ENCODE measurements at places on chromosomes 7 and 10. TPM values are rescaled to one million over a fixed set of nuclear protein-coding genes. Genes with fewer than 3 reads are reported as not detected.

- no peak overlapping the region for H3K4me3 ChIP-seq
- DNase-seq, result no peak
- H3K4me1 ChIP-seq, result no peaks in the 10 kb centered on the region
Observed at GRCh38 chr7:148495605-148496004, 95.0 kb upstream of the C7orf33 start.

- H3K36me3 ChIP-seq, result no peaks in the 10 kb centered on the region
- DNase-seq, result no peak
- H3K4me3 ChIP-seq, result no peak overlapping the region
Observed at GRCh38 chr7:128827971-128828711, 2.1 kb upstream of the FLNC start.

DNA sequence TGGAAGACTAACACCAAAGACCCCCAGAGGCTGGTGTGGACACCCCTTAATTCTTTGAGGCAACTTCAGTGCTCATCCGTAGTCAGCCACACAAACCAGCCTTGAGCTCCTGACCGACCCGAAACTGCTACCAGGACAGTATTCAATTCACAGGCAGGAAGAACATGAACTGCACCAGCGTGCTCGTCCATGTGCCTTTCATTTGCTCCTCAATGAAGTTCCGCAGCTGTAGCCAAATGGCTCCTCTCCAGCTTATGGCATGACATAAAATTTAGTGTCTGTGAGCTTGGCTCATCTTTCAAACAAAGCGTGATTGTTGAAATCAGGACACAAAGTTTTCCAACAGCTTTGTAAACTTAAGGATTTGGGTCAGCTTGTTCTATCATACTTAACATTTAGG is 144.1 kb upstream of the FAM171A1 start:
- peaks cover 15% of the 10 kb centered on the region for H3K27me3 ChIP-seq
- H3K27ac ChIP-seq, result no peak overlapping the region
- no peaks in the 10 kb centered on the region for H3K4me1 ChIP-seq
- no peaks in the 10 kb centered on the region for H3K36me3 ChIP-seq
- DNase-seq, result no peak

- H3K36me3 ChIP-seq, result no peaks in the 10 kb centered on the region
- H3K4me1 ChIP-seq, result no peaks in the 10 kb centered on the region
- H3K4me3 ChIP-seq, result no peak overlapping the region
Observed at GRCh38 chr7:49333180-49333881, 409.0 kb downstream of the CDC14C start.

The MSMB gene
- not detected for total RNA-seq

The ANKRD2 gene
- not detected for total RNA-seq
